Stimulated activated CD4-positive, alpha-beta T cell treated with anti-CD3 and anti-CD28 coated beads, Interleukin-1b, Interleukin-23, amount 100 ng/mL, for 1 hour (primary cell): ENCODE measurements at places on chromosomes 16 and 17.

- DNase-seq, result no peak
Observed at GRCh38 chr16:57555831-57556230, 13.4 kb downstream of the ADGRG5 start.

DNA sequence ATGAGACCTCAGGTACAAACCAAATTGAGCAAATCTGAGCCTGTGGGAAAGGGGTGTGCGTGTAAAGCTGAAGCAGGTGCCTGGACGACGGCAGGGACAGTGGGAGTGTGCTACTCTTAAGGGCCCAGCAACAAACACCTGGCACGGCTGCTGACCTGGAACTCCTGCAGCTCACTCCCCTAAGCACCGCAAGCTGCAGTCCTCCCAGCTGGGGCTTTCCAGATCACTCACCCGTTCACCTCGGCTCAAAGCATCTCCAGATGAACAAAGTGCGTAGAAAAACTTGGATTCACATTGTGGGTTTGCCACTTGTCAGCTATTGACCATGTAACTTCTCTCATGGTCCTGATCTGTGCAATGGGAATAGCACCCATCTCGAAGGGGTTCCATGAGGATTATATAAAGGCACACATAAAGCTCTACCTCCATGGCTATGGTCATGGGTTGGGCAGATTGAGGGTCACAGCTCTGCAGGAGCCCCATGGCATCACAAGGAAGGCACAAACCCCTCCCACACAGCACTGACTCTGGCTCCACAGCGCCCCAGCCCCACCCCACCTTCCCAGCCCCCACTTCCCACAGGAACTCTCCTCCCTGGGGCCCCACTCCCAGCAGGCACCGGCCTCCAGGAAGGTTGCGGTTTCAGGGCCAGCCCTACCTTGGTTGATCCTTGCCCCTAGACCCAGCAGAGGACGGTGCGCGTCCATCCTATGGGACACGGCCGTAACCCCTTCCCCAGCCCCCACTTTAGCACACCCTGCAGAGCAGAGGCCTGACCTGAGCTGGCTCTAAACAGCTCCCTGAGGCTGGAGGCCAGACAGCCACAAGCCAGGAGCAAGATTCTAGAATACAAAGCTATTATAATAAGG lies 21.9 kb downstream of the ST3GAL2 start:
- DNase-seq, result no peak

DNA sequence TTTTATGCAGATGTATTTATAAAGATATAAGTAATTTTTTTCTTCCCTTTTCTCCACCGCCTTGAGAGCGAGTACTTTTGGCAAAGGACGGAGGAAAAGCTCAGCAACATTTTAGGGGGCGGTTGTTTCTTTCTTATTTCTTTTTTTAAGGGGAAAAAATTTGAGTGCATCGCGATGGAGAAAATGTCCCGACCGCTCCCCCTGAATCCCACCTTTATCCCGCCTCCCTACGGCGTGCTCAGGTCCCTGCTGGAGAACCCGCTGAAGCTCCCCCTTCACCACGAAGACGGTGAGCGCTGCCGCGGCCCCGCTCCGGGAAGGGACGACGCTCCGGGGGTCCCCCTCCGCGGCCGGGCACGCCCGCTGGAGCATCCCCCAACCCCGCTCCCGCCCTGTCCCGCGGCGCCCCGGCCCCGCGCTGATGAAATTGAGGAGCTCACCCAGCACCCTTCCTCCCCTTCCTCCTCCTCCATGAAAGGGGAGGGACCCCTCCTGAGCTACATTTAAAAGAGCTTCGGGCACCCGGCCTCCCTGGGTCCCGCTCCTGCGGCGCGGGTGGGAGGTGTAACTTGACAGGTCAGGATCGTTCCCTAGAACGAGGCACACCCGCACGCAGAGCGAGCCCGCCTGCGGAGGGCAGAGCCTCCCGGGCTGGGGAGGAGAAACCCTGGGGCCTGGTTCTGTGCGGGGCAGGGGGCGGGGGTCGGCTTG lies 706 bp downstream of the HLF start:
- DNase-seq, result no peak

- no peak for DNase-seq
Observed at GRCh38 chr17:60165223-60165622, 15.4 kb downstream of the CA4 start.

DNA sequence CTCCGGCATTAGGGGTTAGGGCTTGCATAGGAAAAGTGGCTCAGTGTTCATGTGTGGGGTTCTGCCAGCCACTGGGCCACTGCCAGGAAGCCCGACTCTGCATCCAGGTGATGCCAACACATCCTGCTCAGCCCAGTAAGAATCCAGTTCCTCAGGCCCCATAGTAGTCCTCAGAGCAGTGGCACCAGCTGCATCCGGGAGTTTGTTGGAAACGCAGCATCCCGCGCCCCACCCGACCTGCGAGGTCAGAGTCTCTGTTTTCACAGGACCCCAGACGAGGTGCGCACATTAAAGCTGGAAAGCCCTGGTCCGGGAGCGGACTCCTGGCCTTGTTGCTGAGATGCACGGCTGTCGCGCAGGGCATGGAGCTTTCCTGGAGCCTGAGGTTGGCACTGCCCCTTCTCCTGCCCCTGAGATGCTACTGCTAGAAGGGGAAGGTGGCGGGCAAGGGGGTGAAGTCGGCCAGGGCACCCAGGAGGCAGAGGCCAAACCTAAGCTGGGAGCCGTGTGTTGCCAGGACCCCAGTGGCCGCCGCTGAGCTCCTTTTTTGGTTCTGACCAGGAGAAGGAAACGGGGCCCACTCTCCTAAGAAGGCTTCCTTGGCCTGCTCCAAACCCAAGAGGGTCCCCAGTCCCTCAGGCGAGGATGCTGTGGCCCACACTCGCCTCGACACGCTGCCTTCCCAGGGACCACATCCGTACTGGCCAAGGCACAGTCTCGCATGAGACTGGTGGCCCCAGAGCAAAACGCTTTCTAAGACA lies 44.4 kb downstream of the NOS2 start:
- no peak for DNase-seq

DNA sequence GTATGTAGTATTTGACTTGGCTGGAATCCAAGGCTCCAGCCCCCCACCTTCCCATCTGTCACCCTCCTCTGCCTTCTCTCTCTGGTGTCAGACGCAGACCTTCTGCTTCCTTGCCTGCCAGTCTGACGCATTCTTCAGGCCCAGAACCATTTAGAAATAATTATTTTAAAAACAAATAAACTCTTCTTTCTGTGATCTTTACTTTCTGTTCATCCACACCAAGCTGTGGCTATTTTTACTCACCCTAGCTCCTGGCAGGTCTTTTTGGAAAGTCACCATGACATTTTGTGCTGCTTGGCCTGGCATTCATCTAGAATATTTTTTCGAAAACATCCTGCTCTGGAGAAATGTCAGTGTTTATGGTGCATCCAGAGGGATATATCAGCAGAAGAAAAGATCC lies 330.7 kb upstream of the ASIC2 start:
- DNase-seq, result no peak

- DNase-seq, result no peak
Observed at GRCh38 chr16:87057211-87057881, 259.8 kb downstream of the C16orf95 start.

- no peak for DNase-seq
Observed at GRCh38 chr16:2948807-2949704, 15.0 kb upstream of the KREMEN2 start.

DNA sequence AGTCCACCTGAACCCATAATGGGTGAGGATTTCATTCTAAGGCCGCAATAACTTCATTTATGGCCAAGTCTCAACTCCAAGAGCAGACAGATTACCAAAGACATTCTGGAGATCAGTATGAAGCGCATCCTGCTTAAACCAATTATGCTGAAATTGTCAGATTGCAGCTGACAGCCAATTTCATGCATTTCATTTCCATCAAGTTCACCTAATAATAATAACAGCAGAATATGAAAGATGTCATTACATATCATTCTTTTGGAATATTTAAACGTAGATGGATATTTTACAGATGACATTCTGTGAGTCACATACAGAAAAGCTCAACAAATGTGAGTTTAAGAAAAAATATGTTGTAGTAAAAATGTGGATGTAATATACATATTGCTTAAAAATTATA lies 54.9 kb upstream of the NACA2 start:
- no peak for DNase-seq

DNA sequence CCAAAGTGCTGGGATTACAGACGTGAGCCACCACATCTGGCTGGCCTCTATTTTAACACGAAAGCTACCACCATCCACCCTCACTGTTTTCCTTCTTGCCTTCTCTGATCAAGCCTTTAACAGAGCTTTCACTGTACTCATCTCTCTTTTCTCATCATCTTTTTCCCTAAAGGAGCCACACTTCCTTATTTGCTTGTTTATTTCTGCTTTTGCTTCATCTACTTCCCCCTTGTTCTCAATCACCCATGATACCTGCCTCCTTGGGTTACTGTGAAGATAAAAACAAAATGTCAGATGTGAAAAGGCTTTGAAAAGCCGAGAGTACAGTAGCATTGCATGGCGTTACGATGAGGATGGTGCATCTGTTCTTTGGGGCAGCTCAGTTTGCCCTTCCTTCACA lies 79.9 kb downstream of the ZNF18 start:
- DNase-seq, result no peak

DNA sequence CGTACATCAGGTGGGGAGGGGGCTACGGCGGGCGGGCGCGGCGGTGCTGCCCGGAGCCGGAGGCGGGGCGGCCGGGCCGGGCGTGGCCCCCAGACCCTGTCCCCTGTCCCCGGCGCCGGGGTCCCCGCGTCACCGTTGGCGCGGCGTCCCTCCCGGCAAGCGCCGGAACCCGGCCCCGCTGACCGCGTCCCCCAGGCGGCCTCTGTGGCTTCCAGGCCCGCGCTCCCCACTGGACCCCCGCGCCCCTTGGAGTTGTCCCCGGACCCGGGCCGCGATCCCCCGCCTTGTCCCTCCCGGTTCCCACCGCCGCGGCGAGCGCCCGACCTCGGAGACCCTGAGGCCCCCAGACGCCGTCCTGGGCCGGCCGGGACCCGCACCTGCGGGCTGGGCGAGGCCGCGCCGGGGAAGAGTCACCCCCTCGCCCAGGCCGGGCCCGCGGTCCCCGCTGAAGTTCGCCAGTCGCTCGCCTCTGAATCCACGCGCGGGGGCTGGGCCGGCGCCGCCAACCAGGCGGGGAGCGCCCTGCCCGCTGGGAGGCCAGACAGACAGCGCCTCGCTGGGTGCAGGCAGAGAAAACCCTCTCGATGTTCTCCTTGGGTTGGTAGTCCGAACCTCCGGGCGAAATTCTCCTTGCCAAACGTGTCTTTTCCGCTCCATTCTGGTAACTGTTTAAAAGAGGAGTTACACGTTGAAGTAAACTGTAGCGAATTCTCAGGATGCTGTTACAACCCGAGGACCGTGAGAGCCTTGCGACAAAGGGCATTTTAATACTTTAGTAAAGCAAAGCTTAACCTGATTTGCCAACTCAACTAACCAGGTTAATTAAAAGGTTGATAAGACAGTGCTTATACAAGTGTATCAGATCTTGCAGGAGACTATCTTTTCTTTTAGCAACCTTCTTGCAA lies 761 bp downstream of the GAN start:
- peak; percentile 17 for DNase-seq

- no peak for DNase-seq
Observed at GRCh38 chr17:54544249-54544648, 356.4 kb upstream of the TOM1L1 start.

GRCh38 chr16:2795395-2796143 lies 2.7 kb upstream of the PRSS41 start:
- no peak for DNase-seq

DNA sequence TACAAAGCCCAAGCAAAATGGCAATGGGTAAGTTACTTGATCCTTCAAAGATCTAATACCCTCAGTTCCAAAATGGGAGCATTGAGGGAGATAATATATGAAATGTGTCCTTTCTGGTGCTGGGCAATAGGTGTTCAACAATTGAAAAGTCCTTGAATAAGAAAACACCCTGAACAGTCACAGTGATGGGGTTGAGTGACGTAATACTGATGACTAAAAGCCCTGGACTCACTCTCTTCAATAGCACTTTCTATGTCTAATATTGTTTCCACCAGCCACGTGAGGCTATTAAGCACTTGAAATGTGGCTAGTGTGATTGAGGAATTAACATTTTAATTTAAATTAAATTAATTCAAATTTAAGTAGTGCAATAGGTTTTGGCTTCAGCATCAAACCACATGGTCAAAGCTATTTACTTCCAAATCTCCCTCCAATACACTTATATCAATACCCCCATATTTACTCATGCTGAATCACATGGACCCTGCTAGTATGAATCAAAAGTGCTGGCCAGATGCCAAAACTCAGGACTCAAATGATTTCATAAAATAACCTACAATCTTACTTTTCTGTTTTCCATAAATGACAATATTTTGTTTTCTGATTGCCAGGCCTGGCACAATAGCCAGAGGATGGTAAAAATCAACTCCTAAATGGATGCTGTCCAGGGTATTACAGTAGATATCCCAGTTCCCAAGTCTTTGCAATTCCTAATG lies 516.2 kb downstream of the HAPSTR1 start:
- no peak for DNase-seq

- no peak for DNase-seq
Observed at GRCh38 chr17:49079840-49080663, 52.5 kb upstream of the B4GALNT2 start.

DNA sequence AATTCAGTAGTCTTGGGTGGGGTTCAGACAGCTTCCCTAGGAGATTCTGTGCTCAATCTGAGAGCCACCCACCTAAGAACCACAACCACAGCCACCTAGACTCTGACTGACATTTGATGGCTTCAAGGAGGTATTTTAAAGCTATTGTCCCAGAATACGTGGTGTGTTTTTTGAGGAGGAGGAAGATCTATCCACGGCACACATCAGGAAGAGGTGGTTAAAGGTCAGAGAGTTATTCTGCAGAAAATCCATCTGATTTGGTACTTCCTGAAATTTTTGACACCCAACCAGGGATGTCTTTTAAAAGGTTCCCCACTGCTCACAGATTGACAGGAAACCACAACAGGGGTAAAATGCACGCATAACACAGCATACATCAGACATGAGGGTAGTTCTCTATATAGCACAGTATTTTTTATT lies 25.1 kb downstream of the SMARCE1 start:
- DNase-seq, result no peak

- DNase-seq, result no peak
Observed at GRCh38 chr17:67994817-67995569, 1.3 kb downstream of the C17orf58 start.

- DNase-seq, result no peak
Observed at GRCh38 chr16:4522051-4522581, 16.5 kb downstream of the CDIP1 start.

- no peak for DNase-seq
Observed at GRCh38 chr17:43444223-43445008, 39.4 kb upstream of the DHX8 start.

GRCh38 chr17:4858882-4859260 lies 25.7 kb downstream of the MINK1 start:
- no peak for DNase-seq

DNA sequence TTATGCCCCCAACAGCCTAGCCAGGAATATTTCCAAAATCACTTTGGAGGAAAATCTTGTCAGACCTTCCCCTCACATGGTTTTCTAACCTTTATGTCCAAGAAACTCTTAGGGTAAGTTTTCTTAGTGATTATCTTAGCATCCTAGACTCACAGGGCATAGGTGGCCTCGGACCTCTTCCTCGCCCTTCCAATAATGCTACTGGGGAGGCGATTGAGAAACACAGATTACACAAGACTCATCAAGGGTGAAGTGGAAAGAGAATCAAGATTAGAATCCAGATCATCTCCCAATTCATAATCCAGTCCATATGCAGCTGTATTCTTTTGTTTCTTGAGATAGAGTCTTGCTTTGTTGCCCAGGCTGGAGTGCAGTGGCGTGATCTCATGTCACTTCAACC lies 358.4 kb upstream of the CDH5 start:
- no peak for DNase-seq

- DNase-seq, result no peak
Observed at GRCh38 chr17:13734880-13735279, 133.2 kb upstream of the HS3ST3A1 start.

- no peak for DNase-seq
Observed at GRCh38 chr17:66379996-66380395, 77.6 kb downstream of the PRKCA start.
